ENCODE measurements at places on chromosomes 12 and 14.

- DNase-seq, result no peak
Observed at GRCh38 chr14:94474581-94475031, 1.4 kb downstream of the SERPINA9 start.

- DNase-seq, result no peak
Observed at GRCh38 chr12:6697584-6698351, 2.8 kb downstream of the PIANP start.

- no peak for DNase-seq
Observed at GRCh38 chr14:104969741-104970230, 8.4 kb downstream of the AHNAK2 start.

DNA sequence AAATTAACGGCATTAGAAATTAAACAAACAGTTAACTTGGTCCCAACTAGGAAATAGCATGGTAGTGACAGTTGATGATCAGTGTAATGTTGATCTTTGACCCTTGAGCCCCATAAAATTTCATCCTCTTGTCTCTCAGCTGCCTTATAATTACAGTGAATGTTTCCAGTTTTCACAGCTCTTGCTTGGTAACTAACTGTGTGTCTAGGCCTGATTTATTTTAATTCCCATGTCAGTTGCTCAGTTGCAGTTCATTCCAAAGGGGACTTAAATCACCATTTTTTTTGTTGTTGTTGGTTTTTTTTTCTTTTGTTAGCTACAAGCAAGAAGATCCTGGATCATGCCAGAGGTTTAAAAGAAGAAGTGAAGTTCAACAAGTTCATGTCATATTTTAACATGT lies 1883.7 kb upstream of the FLRT2 start:
- DNase-seq, result no peak

GRCh38 chr12:115491511-115492250 lies 785.8 kb downstream of the MED13L start:
- no peak for DNase-seq

GRCh38 chr12:71888521-71888920 lies 49.0 kb downstream of the TBC1D15 start:
- DNase-seq, result no peak

DNA sequence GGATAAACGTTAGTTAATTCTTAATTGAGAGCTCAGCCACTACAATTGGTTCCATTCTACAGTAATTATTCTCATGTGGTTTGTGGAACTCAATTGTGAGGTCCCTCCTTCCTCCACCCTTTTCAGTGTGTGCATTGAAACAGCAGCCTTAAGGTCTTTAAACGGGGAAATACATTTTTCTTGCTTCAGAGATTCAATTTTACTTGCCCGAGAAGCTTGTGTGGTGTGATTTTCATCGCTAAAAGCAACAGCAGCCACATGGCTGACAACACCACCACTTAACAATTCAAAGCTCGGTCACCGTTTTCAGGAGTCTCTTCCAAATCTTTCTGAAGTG lies 733 bp upstream of the PPFIBP1 start:
- DNase-seq, result no peak

DNA sequence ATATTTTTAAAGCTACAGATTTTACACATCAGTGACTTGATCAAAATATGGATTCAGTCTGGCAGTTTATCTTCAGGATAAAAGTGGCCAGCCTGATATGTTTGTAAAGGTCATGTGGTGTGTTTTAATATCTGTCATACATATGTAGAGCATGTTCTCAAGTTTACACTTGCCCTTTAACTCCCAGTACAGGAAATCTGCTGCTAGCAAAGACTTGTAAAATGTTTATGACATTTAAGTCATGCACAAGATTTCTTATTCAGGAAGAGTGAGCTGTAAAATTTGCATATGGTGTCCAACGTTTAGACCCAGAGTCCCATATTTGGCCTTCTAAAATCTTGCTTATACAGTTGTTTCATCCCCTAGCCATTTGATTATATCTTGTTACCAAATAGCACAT lies 197.5 kb upstream of the FLRT2 start:
- no peak for DNase-seq

DNA sequence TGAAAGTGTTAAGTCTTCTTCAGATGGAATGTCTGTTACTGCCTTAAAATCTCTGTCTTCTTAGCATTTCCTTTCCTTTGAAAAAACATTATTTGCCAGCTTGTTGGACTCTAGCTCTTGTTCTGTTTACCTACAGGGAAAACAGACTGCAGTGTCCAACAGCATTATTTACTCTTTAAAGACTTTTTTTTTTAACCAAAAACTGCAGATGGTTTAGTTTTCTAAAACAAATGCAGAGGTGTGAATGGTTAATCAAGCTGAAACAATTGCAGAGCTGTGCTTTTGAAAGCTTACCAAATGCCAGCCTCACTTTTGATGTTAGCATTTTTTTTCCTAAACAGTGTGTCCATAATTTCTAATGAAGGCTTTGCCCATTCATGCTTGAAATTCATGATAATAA lies 323.3 kb downstream of the TMEM117 start:
- no peak for DNase-seq

- DNase-seq, result no peak
Observed at GRCh38 chr14:69614592-69614991, 3.2 kb downstream of the SUSD6 start.

GRCh38 chr12:118312578-118312977 lies 60.1 kb downstream of the TAOK3 start:
- DNase-seq, result no peak

DNA sequence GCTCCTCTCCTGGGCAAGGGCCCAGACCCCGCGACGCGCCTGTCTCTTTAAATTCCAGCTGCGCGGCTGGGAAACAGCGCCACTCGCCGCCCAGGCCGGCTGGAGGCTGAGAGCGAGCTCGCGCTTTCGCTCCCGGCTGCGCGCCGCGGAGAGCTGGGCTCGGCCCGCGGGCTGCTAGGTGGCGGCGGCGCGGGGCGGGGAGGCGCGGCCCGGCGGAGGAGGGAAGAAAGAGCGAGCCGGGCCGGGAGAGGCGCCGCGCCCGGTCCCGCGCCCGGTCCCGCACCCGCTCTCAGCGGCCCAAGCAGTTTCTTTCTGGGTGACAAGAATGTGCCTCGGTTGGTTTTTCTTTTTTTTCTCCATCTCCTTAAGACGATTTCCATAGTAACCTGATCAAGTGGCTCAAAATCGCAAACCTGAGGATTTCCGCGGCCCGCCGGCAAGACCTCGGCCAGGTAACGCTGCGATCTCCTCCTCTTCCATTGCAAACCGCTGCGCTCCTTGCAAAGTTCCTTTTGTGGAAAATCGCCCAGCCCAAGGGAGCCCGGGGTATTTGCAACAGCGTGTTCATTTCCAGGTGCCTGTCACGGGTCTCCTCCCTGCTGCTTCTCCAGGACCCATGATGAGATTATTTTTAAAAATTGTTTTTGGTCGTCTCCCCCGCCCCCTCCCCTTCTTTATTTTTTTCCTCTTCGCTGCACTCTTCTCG lies 259.5 kb upstream of the E2F7 start:
- no peak for DNase-seq

DNA sequence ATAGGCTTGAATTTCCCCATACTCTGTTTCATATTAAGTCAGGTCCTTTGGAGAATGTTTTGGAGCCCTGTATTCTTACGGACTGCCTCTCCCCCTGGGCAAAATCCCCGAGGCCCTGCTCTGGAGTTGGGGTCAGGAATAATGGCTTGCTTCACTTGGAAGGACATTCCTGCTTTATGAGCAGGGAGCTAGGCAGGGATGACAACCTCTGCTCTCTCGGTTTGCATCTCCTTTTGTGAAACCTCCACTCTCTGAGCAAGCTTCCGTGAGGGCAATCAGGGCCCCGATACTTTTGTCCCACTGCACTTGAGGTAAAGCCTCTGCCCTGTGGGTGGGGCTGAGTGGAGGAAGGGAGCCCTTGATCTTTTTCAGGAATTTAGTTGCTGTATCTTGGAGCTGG lies 19.3 kb downstream of the OS9 start:
- DNase-seq, result no peak

GRCh38 chr14:77529213-77529612 lies 30.6 kb upstream of the ISM2 start:
- DNase-seq, result no peak

DNA sequence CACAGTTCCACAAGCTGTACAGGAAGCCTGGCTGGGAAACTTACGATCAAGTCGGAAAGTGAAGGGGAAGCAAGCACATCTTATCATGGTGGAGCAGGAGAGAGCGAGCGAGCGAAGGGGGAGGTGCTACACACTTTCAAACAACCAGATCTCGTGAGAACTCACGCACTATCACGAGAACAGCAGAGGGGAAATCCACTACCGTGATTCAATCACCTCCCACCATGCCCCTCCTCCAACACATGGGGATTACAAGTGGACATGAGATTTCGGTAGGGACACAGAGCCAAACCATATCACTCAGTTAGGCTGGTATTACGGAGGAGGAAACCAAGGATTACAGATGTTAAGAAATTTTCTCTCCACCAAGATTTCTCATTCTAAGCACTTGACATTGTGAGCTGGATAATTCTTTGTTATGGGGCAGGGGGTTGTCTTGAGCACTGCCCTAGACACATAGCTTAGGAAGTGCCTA lies 262.0 kb upstream of the G2E3 start:
- no peak for DNase-seq

DNA sequence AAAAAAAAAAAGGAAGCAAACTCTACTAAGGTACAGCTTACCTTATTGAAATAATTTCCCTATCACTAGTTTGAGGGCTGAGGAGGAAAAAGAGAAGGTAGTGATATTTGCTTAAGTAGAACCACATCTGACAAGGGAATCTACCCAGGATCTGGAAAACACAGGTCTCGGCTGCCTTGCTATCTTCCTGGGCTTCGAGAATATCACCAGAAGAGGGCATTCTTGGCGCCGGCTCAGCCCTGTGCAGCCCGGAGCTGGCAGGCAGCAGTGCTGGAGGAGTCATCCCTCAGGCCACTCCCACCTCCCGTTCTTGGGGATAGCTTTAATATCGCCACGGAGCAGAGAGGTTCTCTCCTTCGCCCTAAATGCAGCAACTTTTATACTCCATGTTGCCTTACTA lies 1181.2 kb downstream of the VRK1 start:
- no peak for DNase-seq

- DNase-seq, result no peak
Observed at GRCh38 chr14:99202516-99202915, 69.5 kb downstream of the BCL11B start.

- no peak for DNase-seq
Observed at GRCh38 chr12:72077111-72077820, 138.6 kb downstream of the TPH2 start.
